Upper lobe of left lung (tissue), 6 donors: ENCODE measurements at places on chromosomes 11 and 22. TPM values are rescaled to one million over a fixed set of nuclear protein-coding genes. Genes with fewer than 3 reads are reported as not detected.

- DNase-seq, result no peak
These were observed 1.0 kb downstream of the ADAMTS15 start for GRCh38 chr11:130449310-130449990.

GRCh38 chr11:129960216-129961214, 42.1 kb downstream of the PRDM10 start:
- no peak for DNase-seq

GRCh38 chr11:1443737-1444136, 42.8 kb downstream of the MOB2 start:
- DNase-seq, result no peak

- no peak for DNase-seq
These were observed 2.2 kb downstream of the TUT1 start for GRCh38 chr11:62588966-62589637.

MUC6 gene
- total RNA-seq, result 4.2 TPM
